Caudate nucleus (tissue), 63 donors: ENCODE measurements at places on chromosomes 1 and 21.

GRCh38 chr1:204213668-204214662 is at the start of gene GOLT1A:
Gene GOLT1A, minus strand, starts transcription at chr1:204213988. Its CDS starts 82 bp downstream, at chr1:204213906.
- DNase-seq: peak; percentile 76

DNA sequence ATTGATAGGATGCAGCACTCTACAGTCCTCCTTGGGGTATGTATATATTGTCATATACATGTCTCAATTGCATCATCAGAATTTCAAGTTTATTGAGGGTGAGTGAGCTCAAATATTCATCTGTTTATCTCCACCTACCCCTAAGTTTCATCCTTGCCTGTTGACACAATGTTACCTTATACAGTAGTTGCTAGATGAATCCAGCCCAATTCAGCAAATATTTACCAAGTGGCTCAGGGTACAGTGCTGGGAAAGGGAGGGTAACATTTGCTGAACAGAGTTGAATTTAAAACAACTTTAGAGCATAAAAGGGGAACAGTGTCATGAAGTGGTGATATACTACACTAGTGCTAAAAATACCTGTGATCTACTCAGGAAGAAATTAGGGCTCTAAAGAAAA is 14.4 kb downstream of the ELAVL4 start:
- no peak for DNase-seq

- DNase-seq: no peak
Observed at GRCh38 chr21:44912158-44912473, 8.6 kb downstream of the ITGB2 start.

GRCh38 chr1:30336550-30337323 is 386.6 kb downstream of the MATN1 start:
- no peak for DNase-seq

GRCh38 chr1:21255284-21255942 is 34.9 kb downstream of the ECE1 start:
- DNase-seq: peak; percentile 89

DNA sequence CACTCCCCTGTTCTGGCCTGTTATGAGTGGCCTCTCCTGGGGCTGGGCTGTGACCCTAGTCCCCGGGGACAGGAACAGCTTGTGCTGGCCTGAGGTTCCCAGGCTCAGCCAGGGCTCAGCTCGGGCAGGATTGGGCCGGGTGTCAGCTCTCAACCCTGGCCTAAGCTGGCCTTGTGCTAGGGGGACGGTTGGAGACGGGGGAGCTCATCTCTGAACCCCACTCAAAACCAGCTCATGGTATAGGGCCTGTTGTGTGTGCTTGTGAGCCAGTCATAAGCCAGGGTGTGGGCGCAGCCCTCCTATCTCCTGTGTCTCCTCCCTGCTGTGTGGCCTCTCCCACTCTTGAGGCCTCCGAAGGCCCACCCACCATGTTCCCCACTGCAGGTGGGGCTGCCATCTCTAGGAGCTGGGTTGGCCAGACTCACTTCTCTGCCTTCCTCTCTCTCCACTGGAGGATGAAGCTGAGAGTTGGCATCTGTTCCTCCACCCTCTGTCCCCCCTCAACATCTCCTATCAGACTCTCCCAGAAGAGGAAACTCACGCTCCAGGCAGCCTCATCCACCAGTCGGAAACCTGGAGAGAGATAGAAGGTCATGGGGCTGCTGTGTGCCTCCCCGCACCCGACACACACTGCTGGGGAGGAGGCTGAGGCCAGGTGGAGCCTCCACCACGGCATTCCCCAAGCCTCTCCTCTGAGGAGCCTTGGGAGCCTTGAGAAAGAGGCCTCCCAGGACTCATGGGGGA is 1.4 kb downstream of the PEAR1 start:
- no peak for DNase-seq

DNA sequence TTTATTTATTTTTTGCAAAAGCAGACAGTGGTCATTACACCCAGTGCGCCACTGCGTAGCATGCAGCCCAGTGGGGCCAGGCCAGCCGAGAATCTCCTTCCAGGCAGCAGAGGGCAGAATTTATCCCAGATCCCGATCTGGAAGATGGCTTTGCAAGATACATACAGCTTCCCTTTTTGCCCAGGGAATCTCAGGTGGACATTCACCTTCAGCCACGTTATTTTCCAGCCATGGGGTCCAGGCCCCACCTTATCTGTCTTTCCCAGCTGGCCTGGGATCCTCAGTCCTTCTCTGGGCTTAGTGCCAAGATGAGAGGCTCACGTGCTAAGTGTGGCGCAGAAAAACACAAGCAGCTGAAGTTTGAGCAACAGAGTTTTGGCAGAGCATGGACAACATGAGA is 123.6 kb downstream of the AJAP1 start:
- DNase-seq: no peak

DNA sequence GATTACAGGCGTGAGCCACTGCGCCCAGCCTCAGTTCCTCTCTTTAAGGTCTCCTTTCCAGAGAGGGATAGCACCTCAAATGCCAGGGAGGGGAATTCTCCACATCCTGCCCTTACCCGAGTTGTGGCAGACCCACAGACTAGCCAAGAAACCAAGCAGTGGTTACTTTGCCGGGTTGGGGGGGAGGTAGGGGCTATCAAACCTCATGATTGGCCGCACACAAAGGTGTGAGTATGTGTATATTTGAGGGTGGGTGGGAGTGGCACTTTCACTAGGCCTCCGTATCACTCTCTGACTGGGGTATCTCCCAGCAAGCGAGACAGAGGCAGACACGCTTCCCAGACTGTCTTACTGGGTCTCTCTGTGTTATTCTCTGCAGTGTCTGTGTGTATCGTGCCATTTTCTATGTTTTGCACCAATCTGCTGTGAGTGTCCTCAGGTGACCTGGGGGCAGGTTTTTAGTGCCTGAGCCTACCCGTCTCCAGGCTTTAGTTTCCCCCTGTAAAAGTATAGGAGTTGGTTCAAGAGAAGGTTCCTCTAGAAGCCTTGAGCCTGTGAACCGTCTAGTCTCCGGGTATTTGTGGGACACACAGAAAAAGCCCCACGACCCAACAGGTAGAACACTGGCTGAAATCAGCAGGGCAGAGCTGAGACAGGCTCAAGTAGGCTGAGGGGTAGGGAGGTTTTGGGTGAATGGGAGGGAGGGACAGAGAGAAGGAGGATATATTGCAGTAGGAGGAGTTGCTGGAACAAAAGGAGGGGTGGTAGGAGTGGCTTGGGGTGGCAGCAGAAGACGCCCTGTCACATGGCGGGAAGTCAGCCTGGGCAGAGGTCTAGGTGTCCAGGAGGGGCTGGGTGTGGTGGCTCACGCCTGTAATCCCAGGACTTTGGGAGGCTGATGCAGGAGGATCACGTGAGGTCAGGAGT is 10.3 kb downstream of the LMNA start:
- no peak for DNase-seq

DNA sequence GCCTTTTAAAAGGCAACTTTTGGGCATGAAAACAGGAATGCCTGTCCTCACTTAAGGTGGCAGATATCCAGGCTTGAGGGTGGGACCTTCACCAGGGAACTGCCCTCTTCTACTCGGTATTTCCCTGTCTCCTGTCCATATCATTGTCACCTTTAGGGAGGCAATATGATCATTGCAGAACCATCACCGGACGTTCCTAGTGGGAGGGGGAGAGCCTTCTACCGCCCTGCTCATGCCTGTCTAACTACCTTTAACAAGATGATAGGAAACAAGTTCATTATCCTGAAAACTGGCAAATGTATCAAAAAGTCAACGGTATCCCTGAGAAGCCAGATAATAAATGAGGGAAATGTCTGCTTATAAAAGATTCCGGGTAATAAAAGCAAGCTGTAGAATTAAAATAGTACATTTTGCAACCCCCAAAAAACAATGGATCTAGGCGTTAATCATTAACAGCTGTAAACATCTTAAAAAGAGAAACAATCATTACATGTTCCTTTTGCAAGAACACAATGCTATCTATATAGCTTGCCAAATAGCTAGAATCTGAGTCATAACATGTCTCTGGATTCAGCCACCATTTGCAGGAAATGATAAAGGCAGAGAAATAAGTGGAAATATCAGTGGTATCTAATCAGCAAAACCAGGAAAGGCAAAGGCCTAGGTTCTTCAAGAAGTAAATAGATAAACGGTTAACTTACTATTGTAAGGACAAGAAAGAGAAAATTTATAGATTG is 852.9 kb upstream of the ADGRL4 start:
- DNase-seq: no peak

- no peak for DNase-seq
Observed at GRCh38 chr21:15676935-15677334, 52.8 kb upstream of the USP25 start.

GRCh38 chr1:111792249-111792648 is 36.5 kb downstream of the DDX20 start:
- no peak for DNase-seq

DNA sequence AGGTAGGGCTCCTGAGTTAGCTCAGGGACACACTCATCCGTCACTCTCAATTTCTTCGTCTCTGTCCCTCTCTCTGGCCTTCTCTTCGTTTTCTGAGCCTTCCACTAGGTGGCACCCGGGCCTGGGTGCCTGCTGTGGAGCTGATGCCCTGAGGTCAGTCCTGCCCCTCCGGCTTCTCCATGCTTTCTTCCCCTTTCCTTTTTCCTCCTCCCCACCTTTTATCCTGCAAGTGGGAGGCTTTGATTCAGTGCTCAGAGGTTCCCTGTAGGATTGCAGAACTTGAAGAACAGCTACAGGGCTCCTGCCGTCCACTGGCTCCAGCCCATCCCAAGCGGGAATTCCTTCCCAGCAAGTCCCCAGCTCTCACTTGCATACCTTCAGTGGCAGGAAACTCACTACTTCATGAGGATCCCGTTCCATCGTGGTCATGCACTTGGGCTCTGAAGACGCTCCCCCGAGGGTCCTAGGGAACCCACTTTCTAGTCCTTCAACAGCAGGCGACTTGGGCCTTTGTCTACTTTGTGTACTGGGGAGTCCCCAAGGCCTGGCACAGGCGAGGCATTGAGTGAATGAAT is 45.6 kb downstream of the SRRM1 start:
- peak; percentile 24 for DNase-seq

DNA sequence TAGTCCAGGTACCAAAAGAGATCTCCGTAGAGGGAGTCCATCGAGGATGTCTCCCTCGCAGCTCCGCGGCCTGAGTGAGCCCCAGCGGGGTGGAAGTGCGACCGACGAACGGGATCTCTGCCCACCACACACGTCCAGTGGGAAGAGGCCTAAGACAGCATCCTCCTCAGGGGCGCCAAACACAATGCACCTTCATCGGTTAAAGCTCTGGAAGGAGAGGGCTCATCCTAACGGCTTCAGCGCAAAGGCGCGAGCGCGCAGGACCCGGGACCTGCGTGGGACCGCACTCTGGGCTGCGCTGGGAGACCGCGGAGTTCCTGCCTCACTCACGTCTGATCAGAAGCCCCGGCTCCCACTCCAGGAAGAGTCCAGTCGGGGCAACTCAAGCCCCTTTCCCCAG is 7.6 kb downstream of the SLC25A24 start:
- DNase-seq: no peak

- DNase-seq: no peak
Observed at GRCh38 chr1:20474333-20474975, 11.6 kb downstream of the CAMK2N1 start.

- DNase-seq: no peak
Observed at GRCh38 chr1:5727871-5728643, 264.2 kb downstream of the NPHP4 start.

GRCh38 chr1:87588495-87588894 is 259.8 kb downstream of the LMO4 start:
- DNase-seq: no peak

- no peak for DNase-seq
Observed at GRCh38 chr1:226129230-226129629, 57.3 kb downstream of the ACBD3 start.

DNA sequence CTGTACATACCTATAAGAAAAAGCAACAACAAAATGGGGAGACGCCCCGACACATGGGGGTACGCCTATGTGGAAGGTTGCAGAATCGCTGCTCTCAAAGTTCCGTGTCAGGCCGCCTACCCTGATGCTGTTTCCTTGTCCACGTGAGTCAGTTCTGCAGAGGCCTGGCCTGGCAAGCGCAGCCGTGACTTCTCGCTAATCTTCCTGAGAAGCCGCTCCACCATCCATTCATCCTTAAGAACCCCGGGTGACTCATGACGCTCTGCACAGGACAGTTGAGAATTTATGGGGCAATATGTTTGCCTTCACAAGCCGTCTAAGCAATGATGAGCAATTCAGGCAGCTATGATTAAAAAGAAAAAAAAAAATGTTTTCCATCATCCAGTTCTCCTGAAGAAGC is 122.3 kb upstream of the TMPRSS2 start:
- DNase-seq: no peak

DNA sequence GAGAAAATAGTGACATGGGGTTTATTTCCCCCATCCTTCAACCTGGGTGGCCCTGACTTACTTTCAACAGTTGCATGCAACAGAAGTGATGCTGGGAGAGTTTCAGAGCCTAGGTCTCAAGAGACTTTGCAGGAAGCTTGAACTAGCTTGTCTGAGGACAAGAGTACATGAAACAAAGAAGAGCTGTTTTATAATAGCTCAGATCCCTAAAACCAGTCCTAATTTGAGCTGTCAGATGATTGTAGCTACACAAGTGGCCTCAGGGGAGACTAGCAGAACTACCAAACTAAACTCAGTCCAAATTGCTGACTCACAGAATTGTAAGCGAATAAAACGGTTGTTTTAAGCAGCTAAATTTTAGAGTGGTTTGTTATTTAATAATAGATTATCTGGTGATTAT is 17.1 kb downstream of the RC3H1 start:
- DNase-seq: no peak

DNA sequence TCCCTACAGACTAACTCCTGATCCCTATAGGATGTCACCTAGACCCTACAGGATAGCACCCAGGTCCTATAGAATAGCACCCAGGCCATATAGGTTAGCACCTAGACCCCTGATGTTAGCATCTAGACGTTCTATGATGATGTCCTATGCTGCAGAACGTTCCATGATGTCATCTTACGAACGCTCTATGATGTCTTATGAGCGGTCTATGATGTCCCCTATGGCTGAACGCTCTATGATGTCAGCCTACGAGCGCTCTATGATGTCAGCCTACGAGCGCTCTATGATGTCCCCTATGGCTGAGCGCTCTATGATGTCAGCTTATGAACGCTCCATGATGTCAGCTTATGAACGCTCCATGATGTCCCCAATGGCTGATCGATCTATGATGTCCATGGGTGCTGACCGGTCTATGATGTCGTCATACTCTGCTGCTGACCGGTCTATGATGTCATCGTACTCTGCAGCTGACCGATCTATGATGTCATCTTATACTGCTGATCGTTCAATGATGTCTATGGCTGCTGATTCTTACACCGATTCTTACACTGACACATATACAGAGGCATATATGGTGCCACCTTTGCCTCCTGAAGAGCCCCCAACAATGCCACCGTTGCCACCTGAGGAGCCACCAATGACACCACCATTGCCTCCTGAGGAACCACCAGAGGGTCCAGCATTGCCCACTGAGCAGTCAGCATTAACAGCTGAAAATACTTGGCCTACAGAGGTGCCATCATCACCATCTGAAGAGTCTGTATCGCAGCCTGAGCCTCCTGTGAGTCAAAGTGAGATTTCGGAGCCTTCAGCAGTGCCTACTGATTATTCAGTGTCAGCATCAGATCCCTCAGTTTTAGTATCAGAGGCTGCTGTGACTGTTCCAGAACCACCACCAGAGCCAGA is 9.5 kb downstream of the SON start:
- no peak for DNase-seq
